ENCODE measurements at places on chromosomes 3 and 15. TPM values are rescaled to one million over a fixed set of nuclear protein-coding genes. Genes with fewer than 3 reads are reported as not detected.

The NOX5 gene
- total RNA-seq: not detected

The SPTBN5 gene
- 0.32 TPM for total RNA-seq

The TTLL13 gene
- not detected for total RNA-seq

The SPRED1 gene
- total RNA-seq: 2.4 TPM

The CA12 gene
- total RNA-seq: not detected

Measured in glutamatergic neuron (in vitro differentiated cells).